Kidney epithelial cell (primary cell): ENCODE measurements at places on chromosomes 12 and 14. TPM values are rescaled to one million over a fixed set of nuclear protein-coding genes. Genes with fewer than 3 reads are reported as not detected.

The OR11H6 gene
- not detected in 2 replicates for total RNA-seq

The CDCA3 gene
- total RNA-seq, result 5.8 and 8.3 TPM in 2 replicates

The TAS2R50 gene
- 0.41 and 0.96 TPM in 2 replicates for total RNA-seq

The NTF3 gene
- total RNA-seq, result 0.34 TPM in 1 of 2 replicates, not detected in the other

The TMTC3 gene
- total RNA-seq, result 19.0 and 25.8 TPM in 2 replicates

The GDF3 gene
- not detected in 2 replicates for total RNA-seq

The ATP6V1D gene
- total RNA-seq, result 135 and 156 TPM in 2 replicates

The OTUB2 gene
- 6.4 and 8.3 TPM in 2 replicates for total RNA-seq
